ENCODE measurements at places on chromosomes 5 and 9.

DNA sequence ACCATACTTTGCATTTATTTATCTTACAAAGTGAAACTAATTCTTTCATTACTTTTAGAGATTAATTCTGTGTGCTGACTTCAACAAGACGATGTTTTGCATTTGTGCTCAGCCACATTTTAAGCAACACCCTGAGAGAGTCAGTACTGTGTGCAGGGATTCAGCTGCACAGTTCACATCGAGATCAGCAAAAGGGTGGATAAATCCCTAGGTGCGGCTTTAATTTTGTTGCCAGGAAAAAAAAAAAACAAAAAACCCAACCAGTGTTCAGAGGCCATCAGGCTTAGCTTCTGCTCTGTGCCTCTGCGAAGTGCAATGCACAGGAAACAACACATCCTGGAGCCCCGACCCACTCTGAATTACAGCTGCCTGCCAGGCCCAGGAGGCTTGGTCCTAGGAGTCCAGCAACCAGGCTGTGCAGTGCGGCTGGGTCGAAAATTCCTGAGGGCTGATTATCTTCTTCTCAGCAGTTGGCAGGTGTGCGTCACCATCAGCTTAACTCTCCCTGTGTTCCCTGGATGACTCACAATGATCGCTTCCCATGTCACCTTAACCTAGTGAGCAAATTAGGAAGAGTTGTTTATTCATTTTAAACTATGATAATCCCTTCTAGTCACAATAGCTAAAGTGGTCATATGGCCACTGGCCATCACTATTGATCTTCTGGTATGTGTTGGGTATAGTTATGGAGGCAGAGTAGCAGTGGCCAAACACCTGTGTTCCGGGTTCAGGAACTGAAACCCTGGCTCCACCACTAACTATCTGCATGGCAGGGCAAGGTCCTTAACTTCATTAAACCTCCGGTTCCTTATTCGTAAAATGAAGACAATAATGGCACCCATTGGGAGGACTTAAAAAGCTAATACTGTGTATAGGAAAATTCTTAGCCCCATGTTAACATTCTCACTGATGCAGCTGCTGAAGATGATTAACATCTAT is 31.2 kb upstream of the NDUFB6 start:
- no peaks in the 10 kb centered on the region for H3K4me1 ChIP-seq
- H3K27ac ChIP-seq, result no peak overlapping the region
- H3K36me3 ChIP-seq, result no peaks in the 10 kb centered on the region
- DNase-seq, result no peak

DNA sequence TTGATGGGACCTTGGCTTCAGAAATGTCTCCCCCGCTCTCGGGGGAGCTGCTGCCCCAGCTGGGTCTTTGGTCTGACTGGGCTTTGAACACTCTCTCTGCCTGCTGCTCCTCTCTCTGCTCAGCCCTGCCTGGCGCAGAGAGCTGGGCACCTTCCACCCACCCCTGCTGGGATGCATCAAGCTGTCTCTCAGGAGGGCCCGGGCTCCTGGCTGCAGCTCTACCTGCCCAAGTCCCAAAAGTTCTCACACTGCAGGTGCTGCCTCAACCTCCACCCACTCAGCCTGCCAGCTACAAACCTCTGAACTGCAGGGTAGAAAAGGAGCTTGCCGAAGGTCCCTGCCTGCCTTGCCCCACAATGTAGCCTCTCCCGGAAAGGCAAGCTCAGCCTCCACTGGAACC is 36.7 kb downstream of the IRX2 start:
- no peak for DNase-seq
- no peak overlapping the region for H3K4me3 ChIP-seq
- no peaks in the 10 kb centered on the region for H3K27me3 ChIP-seq
- H3K27ac ChIP-seq, result no peak overlapping the region

DNA sequence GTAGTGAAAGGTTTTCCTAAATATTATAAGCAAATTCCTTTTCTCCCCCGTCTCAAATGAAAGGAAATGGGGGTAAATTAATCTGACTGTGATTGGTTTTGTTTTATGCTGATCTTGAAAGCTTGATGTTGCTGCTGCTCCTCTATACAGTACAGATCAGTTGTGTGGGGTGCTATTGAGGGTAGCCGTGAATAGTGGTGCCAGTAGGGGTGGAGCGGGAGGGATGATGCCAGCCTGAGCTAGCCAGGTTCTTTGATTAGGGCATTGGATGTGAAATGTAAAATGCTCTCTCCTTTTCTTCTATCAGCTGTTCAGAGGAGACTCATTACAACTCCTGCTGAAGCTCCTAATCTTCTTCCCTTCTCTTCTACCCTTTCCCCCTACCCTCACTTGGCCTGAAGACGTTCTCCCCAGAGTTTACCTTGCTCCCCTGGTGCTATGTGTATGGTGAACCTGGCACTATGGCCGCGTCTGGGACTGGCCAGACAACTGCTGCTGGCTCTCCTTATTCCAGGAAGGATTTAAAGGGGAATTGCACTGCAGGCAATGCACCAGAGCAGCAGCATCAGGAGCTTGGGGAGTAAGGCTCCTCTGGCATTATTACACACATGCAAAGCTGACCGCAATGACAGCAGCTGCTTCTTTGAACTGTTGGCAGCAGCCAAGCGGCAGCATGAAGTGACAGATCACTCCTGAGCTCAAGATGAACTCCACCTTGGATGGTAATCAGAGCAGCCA is 566 bp downstream of the GPR21 start:
- peaks cover 19% of the 10 kb centered on the region for H3K4me1 ChIP-seq
- no peak overlapping the region for H3K4me3 ChIP-seq
- peaks cover 14% of the 10 kb centered on the region for H3K36me3 ChIP-seq

DNA sequence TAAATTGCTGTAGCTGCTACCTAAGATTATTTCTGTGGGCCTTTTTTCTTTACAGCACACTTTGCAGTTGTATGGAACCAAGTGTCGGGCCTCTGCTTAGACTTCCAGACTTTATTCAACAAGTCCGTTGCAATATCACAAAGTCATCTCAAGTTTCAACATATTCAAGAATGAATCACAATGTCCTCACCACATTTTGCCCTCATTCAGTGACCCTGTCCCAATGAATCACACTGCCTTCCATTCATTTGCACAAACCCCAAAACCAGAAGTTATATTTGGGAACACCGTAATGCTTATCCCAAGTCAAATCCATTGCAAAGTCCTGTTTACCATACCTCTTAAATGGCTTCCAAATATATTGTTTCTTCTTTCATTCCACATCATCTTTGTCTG is 439.6 kb downstream of the CSNK1G3 start:
- H3K4me1 ChIP-seq, result no peaks in the 10 kb centered on the region
- H3K36me3 ChIP-seq, result no peaks in the 10 kb centered on the region
- no peak for DNase-seq
- no peak overlapping the region for H3K4me3 ChIP-seq

GRCh38 chr5:119131530-119132304 is 60.8 kb downstream of the DMXL1 start:
- H3K36me3 ChIP-seq, result peaks cover 72% of the 10 kb centered on the region
- H3K4me1 ChIP-seq, result no peaks in the 10 kb centered on the region
- H3K4me3 ChIP-seq, result no peak overlapping the region
- no peaks in the 10 kb centered on the region for H3K27me3 ChIP-seq
- H3K27ac ChIP-seq, result no peak overlapping the region

DNA sequence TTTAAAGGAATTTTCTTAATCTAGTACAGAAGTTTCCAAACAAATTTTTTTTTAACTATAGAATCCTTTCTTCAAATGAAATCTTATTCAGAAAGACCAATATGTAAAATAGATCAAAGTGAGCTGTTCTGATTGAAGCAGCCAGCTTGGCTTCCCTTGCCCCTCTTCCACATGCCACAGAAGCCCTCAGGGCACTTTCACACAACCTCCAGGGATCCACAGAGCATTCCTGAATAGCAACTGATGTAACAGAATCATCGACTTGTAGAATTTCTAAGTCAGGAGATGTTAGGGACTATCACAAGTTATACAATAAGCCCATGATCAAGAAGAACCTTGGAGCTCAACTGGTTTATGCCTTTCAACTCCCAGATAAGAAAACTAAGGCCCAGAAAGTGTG is 427.8 kb upstream of the C9orf72 start:
- no peak for DNase-seq
- no peak overlapping the region for H3K4me3 ChIP-seq
- no peaks in the 10 kb centered on the region for H3K36me3 ChIP-seq
- H3K27me3 ChIP-seq, result no peaks in the 10 kb centered on the region
- H3K4me1 ChIP-seq, result no peaks in the 10 kb centered on the region

DNA sequence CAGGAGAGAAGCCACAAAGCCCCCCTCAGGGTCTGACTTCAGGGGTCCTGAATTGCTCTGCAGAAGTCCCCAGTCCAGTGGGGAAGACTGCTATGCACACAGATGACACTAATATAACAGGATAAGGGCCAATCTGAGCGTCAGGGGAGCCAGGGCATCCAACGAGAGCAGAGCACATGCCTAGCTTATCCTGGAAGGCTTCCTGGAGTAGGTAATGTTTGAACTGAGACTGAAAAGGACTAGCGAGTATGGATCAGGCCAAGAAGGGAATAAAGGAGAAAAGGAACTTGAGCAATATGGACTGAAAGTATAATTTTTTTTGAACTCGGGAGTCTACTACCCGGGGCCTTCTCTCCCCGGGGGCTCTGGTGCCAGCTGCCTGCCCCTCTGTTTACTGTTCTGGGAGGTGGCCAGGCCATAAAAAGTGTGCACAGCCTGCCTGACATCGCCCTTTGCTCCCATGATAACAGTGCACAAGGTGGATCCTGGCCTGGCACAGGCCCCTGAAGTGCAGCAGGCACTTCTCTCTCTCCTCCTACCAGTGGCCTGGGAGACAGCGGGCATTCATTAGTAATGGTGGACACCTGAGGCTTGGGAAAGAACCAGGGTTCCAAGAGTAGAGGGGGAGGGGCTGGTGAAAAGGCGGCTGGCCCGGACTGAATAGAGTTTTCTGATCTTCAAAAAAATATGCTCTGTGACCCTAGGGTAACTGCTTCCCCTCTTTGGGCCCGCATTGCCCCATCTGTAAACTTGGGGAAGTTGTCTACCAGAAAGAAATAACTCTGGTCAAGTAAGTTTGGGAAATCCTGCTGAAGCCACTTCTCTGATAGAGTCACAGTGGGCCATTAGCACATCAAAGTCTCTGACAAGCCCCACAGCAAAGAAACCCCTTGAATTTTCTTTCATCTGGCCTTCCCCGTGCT is 4.6 kb upstream of the SLC6A7 start:
- H3K27me3 ChIP-seq, result peaks cover 17% of the 10 kb centered on the region
- H3K4me1 ChIP-seq, result no peaks in the 10 kb centered on the region
- DNase-seq, result no peak
- H3K4me3 ChIP-seq, result no peak overlapping the region
- no peaks in the 10 kb centered on the region for H3K36me3 ChIP-seq

- peaks cover 4% of the 10 kb centered on the region for H3K27me3 ChIP-seq
- DNase-seq, result peak; percentile 78
- H3K4me3 ChIP-seq, result peak within 1 kb of the TSS; percentile 98
- H3K36me3 ChIP-seq, result peaks cover 9% of the 10 kb centered on the region
These were observed at the start of gene GEMIN5 for GRCh38 chr5:154937718-154938466. Gene GEMIN5 (minus strand): TSS chr5:154938211. CDS start chr5:154938133, 78 bp downstream.

GRCh38 chr9:111001526-111001925 is 36.7 kb downstream of the LPAR1 start:
- H3K27ac ChIP-seq, result no peak overlapping the region
- H3K4me1 ChIP-seq, result no peaks in the 10 kb centered on the region

DNA sequence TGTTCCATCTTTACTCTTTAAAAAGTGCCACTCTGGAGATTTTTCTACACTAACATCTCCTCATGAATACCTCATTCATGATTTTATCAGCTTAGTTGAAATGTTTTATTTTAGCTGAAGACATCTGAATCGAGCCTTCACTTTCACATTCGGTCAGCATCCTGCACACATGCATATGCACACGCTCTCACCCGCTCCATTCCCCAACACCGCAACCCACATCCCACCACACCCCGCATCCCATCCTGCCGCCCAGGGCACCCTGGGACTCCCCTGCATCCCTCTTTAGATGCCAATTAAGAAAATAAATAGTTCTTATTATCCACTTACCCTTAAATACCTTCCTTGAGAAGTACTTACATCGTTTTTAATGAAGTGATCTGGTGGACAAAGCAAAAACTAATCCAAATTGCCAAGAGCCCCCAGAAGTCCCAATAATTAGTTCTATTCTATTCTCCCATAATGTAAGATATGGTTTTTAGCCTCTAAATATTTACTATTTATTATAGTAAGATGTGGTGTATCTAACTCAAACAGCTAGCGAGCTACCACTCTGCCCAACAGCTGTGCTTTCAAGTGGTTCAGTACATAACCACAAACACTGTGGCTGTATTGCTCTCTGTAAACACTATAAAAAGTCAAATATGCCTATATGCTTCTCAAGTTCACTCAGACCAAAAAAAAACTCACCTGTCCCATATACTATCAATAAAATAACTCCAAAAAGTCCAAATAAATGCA is 38.2 kb downstream of the GZMK start:
- no peaks in the 10 kb centered on the region for H3K36me3 ChIP-seq
- H3K4me1 ChIP-seq, result peaks cover 55% of the 10 kb centered on the region
- H3K27me3 ChIP-seq, result no peaks in the 10 kb centered on the region
- H3K4me3 ChIP-seq, result peak overlapping the region; percentile 76
- DNase-seq, result peak; percentile 55

All from naive thymus-derived CD8-positive, alpha-beta T cell (primary cell).